ENCODE measurements at places on chromosomes 1 and 21. TPM values are rescaled to one million over a fixed set of nuclear protein-coding genes. Genes with fewer than 3 reads are reported as not detected.

Gene SNX7
- 39.0 TPM for total RNA-seq

Gene CA6
- total RNA-seq, result not detected

Gene C1QC
- not detected for total RNA-seq

Gene GOLT1A
- total RNA-seq, result not detected

Gene NES
- 87.4 TPM for total RNA-seq

Gene C1orf141
- not detected for total RNA-seq

Gene KRTAP12-2
- total RNA-seq, result not detected

Gene KCNJ15
- 1.5 TPM for total RNA-seq

Gene ELAPOR1
- total RNA-seq, result 0.26 TPM

Gene CFAP107
- total RNA-seq, result under 0.01 TPM

Gene LCE1A
- not detected for total RNA-seq

Gene PTPRF
- total RNA-seq, result 45.2 TPM

Measured in fibroblast of lung (primary cell).